ENCODE measurements at places on chromosomes 1 and 21.

DNA sequence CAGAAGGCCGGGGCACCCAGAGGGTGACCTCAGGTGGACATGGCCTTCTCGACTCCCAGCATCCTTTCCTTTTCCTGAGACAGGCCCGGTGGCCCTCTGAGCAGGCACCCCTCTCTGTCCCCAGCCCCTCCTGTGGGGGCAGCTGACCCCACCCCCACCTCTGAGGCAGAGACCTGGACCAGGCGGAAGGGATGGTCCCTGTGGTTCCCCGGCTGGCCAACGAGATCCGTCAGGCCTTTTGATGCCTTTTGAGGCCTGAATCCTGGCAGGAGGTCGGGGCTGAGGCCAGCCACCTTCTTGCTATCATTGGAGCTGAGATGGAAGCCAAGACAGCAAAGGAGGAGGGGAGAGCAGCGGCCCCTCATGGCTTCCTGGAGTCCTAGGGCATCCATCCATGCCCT is 50.2 kb upstream of the ACTRT2 start:
- DNase-seq: no peak

- peak; percentile 44 for DNase-seq
Measured at GRCh38 chr1:25028907-25029599, 99.0 kb upstream of the RUNX3 start.

DNA sequence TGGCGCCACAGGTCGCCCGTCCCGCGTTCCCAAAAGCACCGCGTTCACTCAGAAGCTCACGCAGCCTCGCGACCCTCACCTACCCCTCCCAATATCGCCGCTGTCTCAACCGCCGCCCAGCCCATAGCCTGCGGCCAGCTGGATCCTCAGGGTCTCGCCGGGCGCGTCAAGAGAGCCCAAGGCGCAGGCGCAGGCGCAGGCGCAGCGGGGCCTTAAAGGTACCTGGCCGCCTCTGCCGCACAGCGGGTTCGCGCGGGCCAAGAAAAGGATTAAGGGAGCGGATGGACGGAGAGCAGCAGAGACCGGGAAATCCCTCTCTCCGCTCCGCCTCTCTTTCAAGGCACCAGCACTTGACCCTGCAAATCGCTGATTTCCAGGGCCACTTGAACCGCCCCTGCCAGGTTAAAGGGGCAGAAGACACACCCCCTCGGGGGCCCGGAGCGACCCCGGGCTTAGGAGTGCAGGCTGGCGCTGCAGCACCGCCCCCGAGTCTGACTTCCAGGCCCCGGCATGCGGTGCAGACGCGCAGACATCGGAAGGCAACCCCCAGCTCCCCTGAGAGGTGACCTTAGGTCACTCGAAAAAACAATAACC is at the start of gene NBPF20:
Gene NBPF20, minus strand, starts transcription at position 168 of the 594 bp plus-strand sequence. CDS start 20,331 bp downstream, outside the sequence.
- peak; percentile 83 for DNase-seq

DNA sequence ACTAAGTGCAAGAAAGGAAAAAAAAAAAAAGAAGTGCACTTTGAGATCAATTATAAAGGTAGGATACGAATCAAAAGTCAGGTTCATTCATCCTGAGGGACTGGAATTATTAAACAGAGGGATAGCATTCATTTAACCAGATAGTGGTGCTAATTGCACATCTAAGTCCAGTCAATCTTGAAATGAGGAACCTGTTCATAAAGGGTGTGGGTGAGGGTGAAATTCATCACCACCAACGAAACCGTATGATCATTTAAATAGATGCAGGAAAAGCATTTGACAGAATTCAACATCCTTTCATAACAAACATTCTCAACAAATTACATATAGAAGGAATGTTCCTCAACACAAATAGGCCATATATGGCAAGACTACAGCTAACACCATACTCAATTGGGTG is 5.6 kb downstream of the CTSS start:
- DNase-seq: no peak

DNA sequence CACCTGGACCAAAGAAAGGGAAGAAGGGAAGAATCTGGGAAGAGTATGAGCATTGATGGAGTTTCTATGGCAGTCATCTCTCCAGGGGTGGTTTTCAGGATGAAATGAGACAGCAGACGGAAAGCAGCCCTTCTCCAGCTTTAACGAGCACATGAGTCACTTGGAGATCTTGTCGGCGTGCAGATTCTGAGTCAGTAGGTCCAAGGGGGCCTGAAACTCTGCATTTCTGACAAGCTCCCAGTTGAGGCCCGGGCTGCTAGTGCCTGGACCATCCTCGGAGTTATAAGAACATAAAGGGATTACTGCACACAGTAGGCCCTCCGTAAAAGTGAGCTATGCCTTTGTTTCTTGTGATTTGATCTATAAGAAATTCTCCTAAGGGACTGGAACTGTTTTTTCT is 17.6 kb downstream of the HSPG2 start:
- no peak for DNase-seq

- DNase-seq: no peak
Measured at GRCh38 chr1:24215226-24215814, 28.2 kb upstream of the IFNLR1 start.

DNA sequence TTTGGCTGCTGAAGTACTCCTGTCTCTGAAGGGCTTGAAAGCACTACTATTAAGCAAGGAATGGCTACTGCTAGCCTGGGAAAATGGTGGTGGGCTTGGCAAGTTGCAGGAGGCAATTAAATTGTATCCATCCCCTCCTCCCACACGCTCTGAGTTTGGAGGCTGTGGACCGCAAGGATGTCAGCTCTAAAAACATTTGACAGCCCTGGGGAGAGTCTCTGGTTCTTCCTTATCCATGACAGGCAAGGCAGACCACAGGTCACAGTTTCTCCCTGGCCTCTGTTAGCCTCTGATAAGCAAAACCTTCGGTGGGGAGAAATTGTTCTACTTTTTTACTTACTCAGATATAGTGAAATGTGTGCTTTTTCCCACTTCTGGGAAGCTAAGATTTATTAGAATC is 46.6 kb downstream of the S1PR1 start:
- no peak for DNase-seq

DNA sequence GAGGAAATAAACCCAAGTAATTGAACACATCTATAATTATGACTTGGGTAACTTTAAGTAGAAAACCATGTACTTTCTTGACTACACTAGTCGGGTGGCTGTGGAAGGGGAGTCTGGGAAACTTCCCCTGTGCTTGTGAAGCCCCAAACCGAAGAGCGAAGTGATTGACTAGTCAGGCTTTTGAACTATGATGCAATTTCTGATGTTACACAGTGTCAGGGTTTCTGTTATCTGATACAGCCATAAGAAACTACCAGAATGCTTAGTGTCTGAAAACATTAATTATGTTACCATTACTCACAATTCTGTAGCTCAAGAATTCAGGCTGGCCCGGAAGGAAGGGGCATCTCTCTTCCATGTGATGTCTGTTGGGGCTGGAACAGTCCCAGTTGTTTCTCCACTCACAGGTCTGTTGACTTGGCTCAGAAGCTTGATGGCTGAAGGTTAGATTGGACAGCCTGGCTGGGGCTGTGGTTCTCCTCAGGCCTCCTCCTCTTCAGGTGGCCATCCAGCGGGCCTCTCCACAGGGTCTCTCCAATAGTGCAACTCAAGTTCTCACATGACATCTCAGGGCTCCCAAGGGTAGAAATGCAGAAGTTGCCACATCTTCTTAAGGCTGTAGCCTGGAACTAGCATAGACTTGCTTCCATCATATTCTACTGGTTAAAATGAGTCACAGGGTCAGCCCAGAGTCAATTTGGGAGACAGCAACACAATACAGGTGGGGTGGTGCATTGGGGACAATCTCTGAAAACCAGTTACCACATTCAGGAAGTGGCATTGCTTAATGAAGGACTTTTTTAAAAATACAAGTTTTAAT is 8.3 kb upstream of the C8B start:
- DNase-seq: no peak

DNA sequence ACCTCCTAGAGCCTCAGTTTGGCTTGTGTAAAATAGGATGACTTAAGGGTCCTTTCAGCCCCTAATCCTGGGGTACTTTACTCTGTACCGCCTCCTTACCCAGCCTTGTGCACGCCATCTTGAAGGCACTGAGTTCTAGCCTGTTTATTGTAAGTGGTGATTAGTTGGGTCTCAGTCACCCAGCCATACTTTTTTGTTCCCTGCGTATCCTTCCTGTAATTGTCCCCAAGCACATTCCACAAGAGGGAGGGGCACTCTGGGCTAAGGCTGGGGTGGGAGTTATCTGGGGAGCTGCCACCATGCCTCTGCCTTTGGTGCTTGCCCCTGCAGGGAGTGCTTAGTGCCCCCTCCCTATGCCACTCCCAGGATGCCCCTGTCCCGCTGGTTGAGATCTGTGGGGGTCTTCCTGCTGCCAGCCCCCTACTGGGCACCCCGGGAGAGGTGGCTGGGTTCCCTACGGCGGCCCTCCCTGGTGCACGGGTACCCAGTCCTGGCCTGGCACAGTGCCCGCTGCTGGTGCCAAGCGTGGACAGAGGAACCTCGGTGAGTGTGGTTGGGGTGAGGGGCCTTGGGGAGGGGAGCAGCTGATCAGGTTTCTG is 856 bp downstream of the FDPS start:
- DNase-seq: no peak

DNA sequence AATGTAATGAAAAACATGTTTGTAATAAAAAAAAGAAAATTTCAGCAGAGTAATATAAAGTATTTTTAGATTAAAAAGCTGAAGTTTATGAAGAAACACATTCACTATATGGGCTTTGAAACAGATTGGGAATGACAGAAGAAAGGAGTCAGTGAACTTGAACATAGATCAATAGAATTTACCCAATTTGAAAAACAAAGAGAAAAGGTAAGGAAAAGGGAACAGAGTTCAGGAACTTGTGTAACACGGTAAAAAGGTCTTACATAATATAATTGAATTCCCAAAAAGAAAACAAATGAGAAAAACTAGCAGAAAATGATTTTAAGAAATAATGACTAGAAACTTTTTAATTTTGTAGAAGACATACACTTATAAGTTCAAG is 206.8 kb downstream of the KCNT2 start:
- DNase-seq: no peak

All from activated naive CD4-positive, alpha-beta T cell treated with Interleukin-2 at 50 U/mL for 16 hours (primary cell).